Uterus (tissue), 4 donors: ENCODE measurements at places on chromosomes 2 and 18.

GRCh38 chr2:114543236-114543766 lies 100.9 kb downstream of the DPP10 start:
- H3K4me3 ChIP-seq, result no peak overlapping the region
- peak; percentile 27 for DNase-seq
- no peaks in the 10 kb centered on the region for H3K36me3 ChIP-seq
- H3K27me3 ChIP-seq, result no peaks in the 10 kb centered on the region
- peak overlapping the region; percentile 56 for H3K27ac ChIP-seq

DNA sequence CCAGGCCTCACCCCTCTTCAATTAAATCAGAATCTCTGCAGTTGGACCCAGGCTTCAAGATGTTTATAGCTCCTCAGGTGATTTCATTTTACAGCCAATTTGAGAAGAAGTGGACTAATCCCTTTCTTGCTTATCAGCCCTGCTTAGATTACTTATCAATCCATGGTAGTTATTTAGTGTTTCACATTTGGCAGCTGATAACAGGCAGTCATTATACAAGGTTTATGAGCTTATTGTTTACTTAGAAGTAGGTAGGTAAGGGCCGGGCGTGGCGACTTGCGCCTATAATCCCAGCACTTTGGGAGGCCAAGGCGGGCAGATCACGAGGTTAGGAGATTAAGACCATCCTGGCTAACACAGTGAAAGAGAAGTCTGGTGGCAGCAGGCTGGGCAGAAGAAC lies 237.5 kb downstream of the CTNNA2 start:
- DNase-seq, result no peak
- H3K4me1 ChIP-seq, result no peaks in the 10 kb centered on the region
- H3K4me3 ChIP-seq, result no peak overlapping the region
- H3K27me3 ChIP-seq, result no peaks in the 10 kb centered on the region
- no peak overlapping the region for H3K27ac ChIP-seq
- no peaks in the 10 kb centered on the region for H3K36me3 ChIP-seq

DNA sequence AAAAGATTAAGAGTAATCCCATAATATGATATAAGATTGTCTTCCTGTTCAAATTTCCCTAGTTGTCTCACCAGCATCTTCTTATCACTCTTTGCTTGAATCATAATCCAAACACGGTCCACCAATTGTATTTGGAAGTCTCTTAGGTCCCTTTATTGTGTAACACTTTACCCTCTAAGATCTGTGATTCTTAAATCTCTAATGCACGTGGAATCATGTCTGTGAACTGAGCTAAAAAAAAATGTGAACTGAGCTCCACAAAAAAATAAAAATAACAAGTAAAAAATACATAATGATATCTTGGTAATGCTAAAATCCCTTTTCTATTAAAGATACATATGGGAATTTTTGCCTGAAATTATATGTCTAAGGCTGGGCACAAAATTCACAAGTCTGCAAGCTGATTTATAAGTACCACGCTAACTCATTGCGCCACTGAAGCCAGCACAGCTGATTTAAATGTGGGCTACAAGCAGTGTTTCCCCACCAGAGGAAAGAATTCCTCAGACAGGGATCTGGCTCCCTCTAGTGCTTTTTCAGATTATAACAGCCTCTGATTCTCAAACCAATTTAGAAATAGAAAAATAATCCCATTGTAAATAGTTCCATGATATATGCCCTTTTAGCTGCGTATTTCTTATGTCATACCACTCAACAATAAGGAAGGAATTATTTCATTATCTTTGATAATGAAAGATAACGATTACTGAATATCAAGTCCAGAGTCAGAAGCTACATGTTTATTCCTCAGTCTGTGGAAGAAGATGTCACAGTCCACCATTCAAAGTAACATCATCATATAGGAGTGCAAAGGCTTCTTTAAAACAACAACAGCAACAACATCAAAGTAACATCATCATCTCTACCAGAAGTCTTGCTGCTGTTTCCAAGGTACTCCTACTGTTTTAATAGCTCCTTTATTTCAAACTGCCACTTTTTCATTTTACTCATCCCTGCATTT lies 22.9 kb downstream of the RBM43 start:
- no peak overlapping the region for H3K4me3 ChIP-seq
- H3K27me3 ChIP-seq, result no peaks in the 10 kb centered on the region
- no peak overlapping the region for H3K27ac ChIP-seq

GRCh38 chr18:9454061-9454703 lies 21.1 kb upstream of the RALBP1 start:
- no peak overlapping the region for H3K27ac ChIP-seq
- no peak for DNase-seq
- no peaks in the 10 kb centered on the region for H3K4me1 ChIP-seq
- H3K27me3 ChIP-seq, result no peaks in the 10 kb centered on the region

GRCh38 chr18:74446178-74446577 lies 10.9 kb downstream of the DIPK1C start:
- H3K4me3 ChIP-seq, result no peak overlapping the region
- no peaks in the 10 kb centered on the region for H3K4me1 ChIP-seq
- H3K27me3 ChIP-seq, result no peaks in the 10 kb centered on the region
- no peaks in the 10 kb centered on the region for H3K36me3 ChIP-seq

- no peak for DNase-seq
- H3K36me3 ChIP-seq, result no peaks in the 10 kb centered on the region
- H3K4me3 ChIP-seq, result no peak overlapping the region
- no peaks in the 10 kb centered on the region for H3K4me1 ChIP-seq
- H3K27me3 ChIP-seq, result peaks cover 3% of the 10 kb centered on the region
Observed at GRCh38 chr2:104434966-104435365, 418.9 kb upstream of the POU3F3 start.

DNA sequence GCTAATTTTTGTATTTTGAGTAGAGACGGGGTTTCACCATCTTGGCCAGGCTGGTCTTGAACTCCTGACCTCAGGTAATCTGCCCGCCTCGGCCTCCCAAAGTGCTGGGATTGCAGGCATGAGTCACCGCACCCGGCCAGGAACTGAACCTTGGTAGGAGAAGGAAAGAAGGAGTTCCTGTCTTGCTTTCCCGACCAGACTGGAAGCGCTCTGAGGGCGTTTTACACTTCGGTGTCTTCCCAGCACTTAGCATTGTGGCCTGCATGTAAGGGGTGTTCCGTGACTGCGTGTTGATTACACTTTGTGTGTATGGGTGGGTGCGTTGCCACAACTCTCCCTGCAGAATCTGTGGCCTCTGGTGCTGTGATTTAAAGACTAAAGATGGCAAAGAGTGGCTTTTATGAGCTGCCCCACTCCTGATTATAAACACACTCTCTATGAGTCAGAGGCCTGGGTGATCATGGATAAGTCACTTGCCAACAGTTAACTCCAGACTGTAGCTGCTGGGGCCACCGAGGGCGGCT lies 46.0 kb downstream of the ODC1 start:
- no peaks in the 10 kb centered on the region for H3K27me3 ChIP-seq
- no peaks in the 10 kb centered on the region for H3K4me1 ChIP-seq
- no peak overlapping the region for H3K4me3 ChIP-seq
- peak overlapping the region; percentile 79 for H3K27ac ChIP-seq

GRCh38 chr2:98419977-98420725 lies 24.5 kb upstream of the INPP4A start:
- H3K27ac ChIP-seq, result no peak overlapping the region
- H3K4me3 ChIP-seq, result no peak overlapping the region
- H3K36me3 ChIP-seq, result no peaks in the 10 kb centered on the region
- no peaks in the 10 kb centered on the region for H3K4me1 ChIP-seq
- DNase-seq, result no peak
- no peaks in the 10 kb centered on the region for H3K27me3 ChIP-seq

- H3K27ac ChIP-seq, result no peak overlapping the region
- H3K4me3 ChIP-seq, result no peak overlapping the region
- DNase-seq, result no peak
- H3K4me1 ChIP-seq, result no peaks in the 10 kb centered on the region
- H3K27me3 ChIP-seq, result no peaks in the 10 kb centered on the region
Observed at GRCh38 chr2:28025123-28025522, 134.6 kb downstream of the BABAM2 start.

DNA sequence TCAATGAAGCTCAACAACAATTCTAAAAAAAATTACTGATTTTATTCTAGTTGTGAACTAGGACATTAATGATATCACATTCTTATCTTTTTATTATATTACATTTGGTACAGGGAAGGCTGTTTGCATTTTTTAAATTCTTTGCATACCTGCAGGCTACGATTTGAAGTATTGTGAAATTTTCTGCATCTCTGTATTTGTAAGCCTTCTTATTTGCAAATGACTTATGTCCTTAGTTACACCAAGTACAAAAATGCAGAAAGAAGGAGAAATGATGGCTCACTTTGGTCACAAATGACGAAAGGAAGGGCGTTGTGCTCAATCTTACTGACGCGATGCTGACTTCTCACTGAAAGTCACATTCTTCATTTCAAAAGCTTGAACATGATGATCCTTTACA lies 227.5 kb upstream of the SOX11 start:
- no peak for DNase-seq
- H3K27me3 ChIP-seq, result no peaks in the 10 kb centered on the region
- H3K27ac ChIP-seq, result no peak overlapping the region

DNA sequence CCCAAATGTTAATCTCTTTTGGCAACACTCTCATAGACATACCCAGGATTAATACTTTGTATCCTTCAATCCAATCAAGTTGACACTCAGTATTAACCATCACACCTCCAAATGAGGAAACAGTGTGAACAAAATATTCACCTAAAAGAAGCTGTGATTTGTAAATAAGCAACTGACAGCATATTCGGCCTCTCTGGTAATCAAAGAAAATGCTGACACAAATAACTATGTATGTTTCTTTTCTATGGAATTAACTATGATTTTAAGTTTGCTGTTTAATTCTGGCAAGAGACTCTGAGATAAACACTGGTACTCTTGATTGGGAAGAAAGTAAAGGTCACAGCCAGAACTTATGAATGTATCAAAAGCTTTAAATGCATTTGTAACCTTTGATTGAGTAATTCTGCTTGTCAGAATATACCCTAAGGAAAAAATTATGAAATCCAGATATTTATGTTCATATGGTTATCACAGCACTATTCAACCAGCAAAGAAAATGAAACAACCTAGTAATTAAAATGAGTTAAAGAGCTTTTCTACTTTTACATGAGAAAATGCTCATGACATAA lies 3.6 kb upstream of the GYPC start:
- H3K4me1 ChIP-seq, result no peaks in the 10 kb centered on the region
- H3K36me3 ChIP-seq, result no peaks in the 10 kb centered on the region
- no peaks in the 10 kb centered on the region for H3K27me3 ChIP-seq
- H3K27ac ChIP-seq, result no peak overlapping the region
- no peak overlapping the region for H3K4me3 ChIP-seq
- no peak for DNase-seq

- H3K36me3 ChIP-seq, result no peaks in the 10 kb centered on the region
- H3K27me3 ChIP-seq, result no peaks in the 10 kb centered on the region
- H3K4me3 ChIP-seq, result no peak overlapping the region
- no peak for DNase-seq
Observed at GRCh38 chr2:144798034-144798433, 278.1 kb upstream of the ZEB2 start.

GRCh38 chr18:40250236-40250635 lies 1704.8 kb upstream of the PIK3C3 start:
- H3K4me3 ChIP-seq, result no peak overlapping the region
- no peak for DNase-seq
- H3K4me1 ChIP-seq, result no peaks in the 10 kb centered on the region

- H3K27me3 ChIP-seq, result no peaks in the 10 kb centered on the region
- H3K4me1 ChIP-seq, result peaks cover 4% of the 10 kb centered on the region
- no peak overlapping the region for H3K4me3 ChIP-seq
- no peaks in the 10 kb centered on the region for H3K36me3 ChIP-seq
Observed at GRCh38 chr2:48249631-48250473, 280.1 kb upstream of the STON1 start.

DNA sequence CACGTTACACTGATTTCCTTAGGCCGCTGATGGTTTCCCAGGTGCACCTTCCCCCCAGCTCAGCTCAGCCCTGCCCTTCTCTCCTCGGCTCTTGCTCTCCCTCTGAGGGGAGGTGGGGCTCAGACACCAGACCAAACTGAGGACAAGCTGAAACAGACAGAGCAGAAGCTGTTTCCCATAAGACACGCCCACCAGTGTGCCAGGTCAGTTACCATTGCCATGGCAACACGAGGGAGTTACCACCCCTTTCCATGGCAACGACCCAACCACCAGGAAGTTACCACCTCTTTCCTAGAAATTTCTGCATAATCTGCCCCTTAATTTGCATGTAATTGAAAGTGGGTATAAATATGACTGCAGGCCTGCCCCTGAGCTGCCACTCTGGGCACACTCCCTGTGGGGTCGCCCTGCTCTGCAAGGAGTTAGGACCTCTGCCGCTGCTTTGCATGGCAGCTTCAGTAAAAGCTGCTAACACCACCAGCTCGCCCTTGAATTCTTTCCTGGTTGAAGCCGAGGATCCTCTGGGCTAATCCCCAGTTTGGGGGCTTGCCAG lies 120.9 kb upstream of the SMIM21 start:
- DNase-seq, result no peak
- H3K36me3 ChIP-seq, result no peaks in the 10 kb centered on the region
- H3K27me3 ChIP-seq, result no peaks in the 10 kb centered on the region
- no peak overlapping the region for H3K4me3 ChIP-seq
- no peak overlapping the region for H3K27ac ChIP-seq

- H3K4me3 ChIP-seq, result no peak overlapping the region
- no peaks in the 10 kb centered on the region for H3K4me1 ChIP-seq
- H3K36me3 ChIP-seq, result no peaks in the 10 kb centered on the region
- H3K27me3 ChIP-seq, result peaks cover 2% of the 10 kb centered on the region
- H3K27ac ChIP-seq, result no peak overlapping the region
Observed at GRCh38 chr2:88450925-88451810, 1.3 kb downstream of the FOXI3 start.

DNA sequence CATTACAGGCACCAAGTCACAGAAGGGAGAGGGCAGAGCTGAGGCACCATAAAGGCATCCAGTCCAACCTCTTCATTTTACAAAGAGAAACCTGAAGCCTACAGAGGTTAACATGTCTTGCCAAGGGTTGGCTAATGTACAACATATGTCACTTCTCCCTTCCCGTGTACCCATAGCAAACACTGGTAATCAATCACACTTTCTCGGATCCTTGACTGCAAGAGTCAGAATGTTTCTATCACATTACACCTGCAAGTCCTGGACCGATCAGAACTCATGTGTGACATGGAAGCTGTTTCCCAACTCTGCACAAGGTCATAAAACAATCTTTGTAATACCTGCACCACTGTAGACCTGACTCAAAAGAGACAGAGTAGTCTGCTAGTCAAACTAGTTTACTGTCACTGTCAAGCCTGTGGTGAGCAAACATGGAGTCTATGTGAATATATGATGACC lies 6.0 kb downstream of the ANKRD44 start:
- H3K27me3 ChIP-seq, result no peaks in the 10 kb centered on the region
- no peaks in the 10 kb centered on the region for H3K4me1 ChIP-seq
- no peak for DNase-seq
- H3K27ac ChIP-seq, result no peak overlapping the region
- H3K36me3 ChIP-seq, result no peaks in the 10 kb centered on the region

GRCh38 chr2:197946562-197946961 lies 142.2 kb downstream of the PLCL1 start:
- H3K4me1 ChIP-seq, result no peaks in the 10 kb centered on the region
- no peaks in the 10 kb centered on the region for H3K36me3 ChIP-seq
- H3K27ac ChIP-seq, result no peak overlapping the region
- H3K27me3 ChIP-seq, result no peaks in the 10 kb centered on the region
- DNase-seq, result peak; percentile 17
